ENCODE measurements at places on chromosomes 7 and 10. TPM values are rescaled to one million over a fixed set of nuclear protein-coding genes. Genes with fewer than 3 reads are reported as not detected.

GRCh38 chr10:82211346-82211745 lies 336.4 kb downstream of the NRG3 start:
- no peak for DNase-seq

DNA sequence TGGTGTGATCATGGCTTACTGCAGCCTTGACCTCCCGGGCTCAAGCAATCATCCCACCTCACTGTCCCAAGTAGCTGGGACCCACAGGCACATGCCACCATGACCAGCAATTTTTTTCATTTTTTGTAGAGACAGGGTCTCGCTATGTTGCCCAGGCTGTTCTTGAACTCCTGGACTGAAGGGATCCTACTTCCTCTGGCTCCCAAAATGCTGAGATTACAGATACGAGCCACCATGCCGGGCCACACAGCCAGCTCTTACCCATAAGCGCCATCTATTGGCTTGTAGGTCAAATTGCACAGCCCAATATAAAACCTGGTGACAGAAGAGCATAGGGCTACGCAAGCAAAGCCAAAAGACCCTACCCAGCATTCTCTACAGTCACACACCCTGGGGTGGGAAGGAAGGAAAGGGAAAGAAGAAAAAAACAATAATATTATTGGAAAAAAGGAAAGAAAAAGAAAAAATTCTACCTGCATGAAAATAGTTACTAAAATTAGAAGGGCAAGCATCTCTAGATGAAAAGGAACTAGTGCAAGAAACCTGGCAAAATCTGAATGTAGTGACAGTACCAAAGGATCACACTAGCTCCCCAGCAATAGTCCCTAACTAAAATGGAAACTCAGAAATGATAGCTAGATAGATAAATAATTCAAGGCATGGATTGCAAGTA lies 29.4 kb upstream of the AMPH start:
- DNase-seq: no peak

- DNase-seq: no peak
Observed at GRCh38 chr7:122884186-122884585, 2.1 kb downstream of the CADPS2 start.

SPDYE2 gene
- not detected for total RNA-seq

DNA sequence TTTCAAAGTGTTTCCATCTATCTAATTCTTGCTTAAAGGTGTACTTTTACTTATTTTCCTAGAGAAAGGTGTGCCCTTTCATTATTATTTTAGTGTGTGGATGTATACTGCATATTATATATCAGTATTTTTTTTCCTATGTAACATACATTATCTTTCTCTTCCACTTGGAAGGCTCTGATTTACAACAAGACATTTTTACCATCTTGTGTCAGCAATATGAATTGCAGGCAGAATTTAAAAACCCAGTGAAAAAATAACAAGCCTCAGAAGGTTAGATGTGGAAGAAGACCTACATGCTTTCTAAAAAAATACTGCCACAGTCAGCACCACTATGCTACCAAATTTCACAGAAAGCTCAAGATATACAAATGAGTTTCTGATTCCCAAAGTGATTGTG lies 327.7 kb upstream of the STEAP1 start:
- DNase-seq: no peak

GRCh38 chr7:150447966-150448788 lies 2.3 kb upstream of the GIMAP8 start:
- DNase-seq: no peak

C10orf88 gene
- 13.4 TPM for total RNA-seq

DNA sequence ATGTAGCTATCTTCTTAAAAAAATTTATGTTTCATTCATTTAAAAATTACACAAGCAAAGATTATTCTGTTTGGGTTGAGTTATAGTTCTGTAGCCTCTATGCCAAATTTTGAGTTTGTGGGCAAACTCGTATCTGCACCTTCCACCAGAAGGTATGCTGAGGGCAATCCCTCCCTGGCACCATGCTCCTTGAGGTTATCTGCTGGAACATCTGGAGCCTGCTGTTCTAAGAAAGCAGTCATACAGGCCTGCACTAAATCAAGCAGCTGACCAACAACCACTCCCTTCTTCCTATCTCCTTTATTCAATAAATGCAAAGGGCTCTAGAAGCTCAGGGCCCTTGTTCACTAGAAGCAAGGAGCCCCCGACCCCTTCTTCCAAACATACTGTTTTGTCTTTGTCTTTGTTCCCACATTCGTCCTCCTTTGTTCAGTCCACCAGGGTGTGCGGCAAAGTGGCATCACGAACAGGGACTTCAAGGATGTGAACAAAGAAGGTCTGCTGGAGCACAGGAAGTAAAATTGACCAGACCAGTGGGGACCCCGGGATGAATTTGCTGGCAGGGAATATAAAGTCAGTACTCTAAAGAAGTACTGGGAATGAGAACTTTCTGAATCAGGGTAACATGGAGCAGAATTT lies 36.4 kb downstream of the OR13A1 start:
- DNase-seq: no peak

FEZF1 gene
- total RNA-seq: not detected

DNA sequence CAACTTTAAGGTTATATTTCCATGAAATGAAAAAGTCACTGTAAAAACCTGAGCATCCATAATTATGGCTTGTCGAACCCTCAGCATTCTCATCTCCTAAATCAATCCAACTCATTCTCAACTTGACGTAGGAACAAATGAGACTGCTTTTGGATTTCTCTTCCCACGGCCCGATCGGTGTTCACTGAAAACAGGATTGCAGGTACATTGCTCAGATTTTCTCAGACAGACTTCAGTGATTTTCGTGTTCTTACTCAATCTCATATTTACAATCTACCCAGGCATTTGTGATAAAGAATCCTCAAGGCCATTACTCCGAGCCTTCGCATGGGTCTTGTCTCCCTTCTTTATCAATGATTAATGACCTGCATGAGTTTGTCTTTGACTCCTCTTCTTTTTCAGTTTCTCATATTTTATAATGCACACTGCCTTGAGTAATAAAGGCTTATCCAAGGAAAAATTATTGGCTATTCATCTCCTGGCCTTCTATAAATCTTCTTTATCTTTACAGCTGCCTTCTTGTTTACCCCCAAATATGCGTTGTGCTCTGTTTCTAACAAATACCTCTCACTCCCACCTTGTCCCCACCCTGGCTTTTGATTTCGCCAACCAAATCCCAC lies 90.4 kb upstream of the MYO3A start:
- DNase-seq: no peak

ZP3 gene
- 0.79 TPM for total RNA-seq

- DNase-seq: peak; percentile 41
Observed at GRCh38 chr10:112959207-112959838, 9.3 kb downstream of the TCF7L2 start.

UNC5B gene
- total RNA-seq: 11.2 TPM

DNA sequence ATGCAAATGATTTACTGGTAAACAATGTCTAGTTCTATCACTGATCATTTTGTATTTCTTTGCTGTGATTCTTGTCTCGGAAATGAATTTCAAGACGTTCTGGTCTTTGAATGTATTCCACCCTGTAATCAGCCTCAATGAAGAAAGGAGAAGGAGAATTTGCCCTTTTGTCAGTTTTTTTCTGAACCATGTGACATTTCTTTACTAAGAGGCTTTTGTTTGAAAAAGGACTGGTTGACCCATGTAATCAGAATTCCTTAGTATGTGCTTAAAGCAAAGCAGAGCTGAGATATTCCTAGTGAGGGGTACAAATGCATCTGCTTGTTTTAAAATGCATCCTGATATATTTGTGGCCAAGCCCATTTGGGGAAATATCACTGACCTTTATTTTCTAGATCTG lies 581.6 kb downstream of the ETV1 start:
- DNase-seq: no peak

DNA sequence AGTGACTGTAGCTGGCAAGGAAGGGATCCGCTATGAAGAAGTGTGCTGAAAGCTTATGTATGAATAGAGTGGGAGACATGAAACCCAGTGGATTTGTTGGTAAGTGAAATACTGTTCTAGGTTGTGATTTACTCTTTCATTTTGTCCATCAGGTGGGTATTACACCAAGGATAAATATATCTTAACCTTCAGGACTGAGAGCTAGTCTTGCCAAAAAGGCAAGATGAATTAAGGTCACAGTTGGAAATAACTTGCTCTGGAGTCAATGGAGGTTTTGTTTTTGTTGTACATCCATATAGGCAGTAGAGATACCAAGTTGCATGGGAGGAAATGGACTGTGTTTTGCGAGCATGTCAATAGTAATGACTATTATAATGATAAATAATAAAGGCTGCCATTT lies 190.6 kb downstream of the TMEM178B start:
- DNase-seq: no peak

DNA sequence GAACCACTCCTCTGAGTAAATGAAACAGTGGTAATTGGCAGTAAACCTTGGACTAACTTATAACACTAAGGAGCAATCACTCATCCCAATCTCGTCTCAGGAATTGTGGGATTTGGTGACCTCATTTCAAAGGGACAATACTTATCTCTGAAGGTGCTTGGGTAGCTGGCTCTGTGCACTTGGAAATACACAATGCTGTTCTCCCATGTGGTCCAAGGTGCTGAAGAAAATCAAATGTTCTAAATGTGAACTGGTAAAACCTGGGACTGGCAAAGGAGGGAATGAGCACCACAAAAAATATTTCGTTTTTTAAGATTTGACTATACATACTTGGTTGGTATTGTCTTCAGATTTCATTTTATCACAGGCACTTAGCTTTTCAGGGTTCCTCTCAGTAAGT lies 1193.0 kb downstream of the SORCS1 start:
- no peak for DNase-seq

DNA sequence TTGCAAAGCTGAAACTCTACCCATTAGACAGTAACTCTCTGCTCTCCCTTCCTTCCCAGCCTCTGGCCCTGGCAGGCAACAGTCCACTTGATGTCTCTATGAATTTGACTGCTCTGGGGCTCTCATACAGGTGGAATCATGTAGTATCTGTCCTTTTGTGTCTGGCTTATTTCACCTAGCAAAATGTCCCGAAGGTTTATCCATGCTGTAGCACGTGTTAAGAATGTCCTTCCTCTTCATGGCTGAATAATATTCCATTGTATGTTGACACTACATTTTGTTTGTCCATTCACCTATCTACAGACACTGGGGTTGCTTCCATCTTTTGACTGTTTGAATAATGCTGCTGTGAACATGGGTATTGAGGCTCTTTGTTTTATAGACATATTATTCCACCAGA lies 128.9 kb downstream of the EGFR start:
- DNase-seq: no peak

DNA sequence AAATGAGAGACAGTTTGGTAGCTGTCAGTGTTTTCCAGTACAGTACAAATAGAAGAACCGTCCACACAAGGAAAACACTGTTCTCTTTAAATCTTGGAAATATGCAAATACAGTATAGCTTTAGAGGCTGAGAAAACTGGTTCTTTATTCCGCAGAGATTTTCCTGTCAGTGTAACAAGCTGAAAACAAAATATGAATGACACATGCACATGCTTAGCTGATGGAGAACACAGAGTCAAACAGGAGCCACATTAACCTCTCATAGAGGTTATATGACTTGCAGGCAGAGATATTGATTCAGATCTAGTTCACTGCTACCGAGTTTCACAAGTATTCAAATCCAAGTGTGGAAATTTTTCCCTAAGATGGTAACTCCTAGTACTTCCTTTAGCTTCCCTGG lies 135.2 kb upstream of the C1QL3 start:
- DNase-seq: no peak

Measured in skin of body (tissue), 3 donors.